ENCODE measurements at places on chromosomes 1 and 21. TPM values are rescaled to one million over a fixed set of nuclear protein-coding genes. Genes with fewer than 3 reads are reported as not detected.

NTMT2 gene
- total RNA-seq, result not detected

NES gene
- total RNA-seq, result 1.3 TPM

HAPLN2 gene
- 0.20 TPM for total RNA-seq

IGSF3 gene
- total RNA-seq, result 20.4 TPM

TRPM2 gene
- total RNA-seq, result 7.8 TPM

S100A1 gene
- total RNA-seq, result 0.96 TPM

OR2L8 gene
- total RNA-seq, result not detected

DPH2 gene
- total RNA-seq, result 37.6 TPM

TNN gene
- not detected for total RNA-seq

DTL gene
- total RNA-seq, result 21.9 TPM

KCNA3 gene
- total RNA-seq, result not detected

CYYR1 gene
- not detected for total RNA-seq

DNALI1 gene
- total RNA-seq, result not detected

ZNF593OS gene
- not detected for total RNA-seq

RXRG gene
- not detected for total RNA-seq
